ENCODE measurements at places on chromosomes 6 and 20.

DNA sequence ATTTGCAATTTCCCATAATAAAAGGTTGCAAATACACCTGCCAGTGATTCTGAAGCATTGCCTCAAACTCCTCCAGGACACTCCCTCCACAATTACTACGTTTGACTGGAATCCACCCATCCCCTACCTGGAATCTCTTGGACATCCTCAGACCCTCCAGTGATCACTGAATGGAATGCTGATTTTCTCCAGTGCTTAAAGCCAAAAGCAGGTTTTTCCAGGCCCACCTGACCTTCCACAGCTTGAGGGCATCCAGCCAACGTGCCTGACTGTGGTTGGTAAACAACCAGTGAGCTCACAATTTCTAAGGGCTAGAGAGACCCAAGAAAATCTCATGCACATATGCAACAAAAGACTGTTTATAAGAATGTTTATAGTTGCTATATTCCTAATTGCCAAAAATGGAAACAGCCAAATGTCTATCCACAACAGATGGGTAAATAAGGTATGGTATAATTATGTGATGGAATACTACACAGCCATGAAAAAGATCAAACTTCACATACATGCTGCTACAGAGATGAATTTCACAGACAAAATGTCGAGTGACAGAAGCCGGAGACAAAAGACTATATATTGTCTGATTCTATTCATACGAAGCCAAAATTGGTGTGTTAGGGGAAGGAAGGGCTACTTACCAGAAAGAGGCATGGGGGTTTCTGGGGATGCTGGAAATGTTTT lies 147.1 kb upstream of the RREB1 start:
- DNase-seq: no peak

GRCh38 chr6:40328386-40328985 lies 258.7 kb downstream of the LRFN2 start:
- peak; percentile 44 for DNase-seq

DNA sequence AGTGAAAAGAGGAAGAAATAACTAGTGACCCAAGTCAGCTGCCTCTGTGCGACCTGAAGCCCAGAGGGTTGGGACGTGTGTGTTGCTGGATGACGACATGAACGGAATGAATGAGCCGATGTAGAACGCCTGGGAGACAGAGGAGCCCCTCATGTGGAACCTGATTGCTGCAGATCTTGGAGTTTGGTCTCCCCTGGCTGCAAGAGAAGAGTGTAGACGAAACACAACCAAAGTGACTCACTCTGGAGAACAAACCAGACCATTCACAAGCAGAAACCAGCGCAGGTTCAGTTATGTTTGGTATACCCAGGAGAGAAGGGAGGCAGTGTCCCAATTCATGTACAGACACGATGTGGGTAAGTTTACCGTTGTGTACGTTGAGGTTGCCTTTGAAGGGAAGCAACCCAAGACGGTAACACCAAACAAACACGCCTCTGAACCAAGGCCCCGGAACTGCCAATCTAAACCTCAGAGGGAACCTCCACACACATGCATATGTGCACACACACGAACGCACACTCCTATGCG lies 265.9 kb downstream of the BMP7 start:
- DNase-seq: no peak

DNA sequence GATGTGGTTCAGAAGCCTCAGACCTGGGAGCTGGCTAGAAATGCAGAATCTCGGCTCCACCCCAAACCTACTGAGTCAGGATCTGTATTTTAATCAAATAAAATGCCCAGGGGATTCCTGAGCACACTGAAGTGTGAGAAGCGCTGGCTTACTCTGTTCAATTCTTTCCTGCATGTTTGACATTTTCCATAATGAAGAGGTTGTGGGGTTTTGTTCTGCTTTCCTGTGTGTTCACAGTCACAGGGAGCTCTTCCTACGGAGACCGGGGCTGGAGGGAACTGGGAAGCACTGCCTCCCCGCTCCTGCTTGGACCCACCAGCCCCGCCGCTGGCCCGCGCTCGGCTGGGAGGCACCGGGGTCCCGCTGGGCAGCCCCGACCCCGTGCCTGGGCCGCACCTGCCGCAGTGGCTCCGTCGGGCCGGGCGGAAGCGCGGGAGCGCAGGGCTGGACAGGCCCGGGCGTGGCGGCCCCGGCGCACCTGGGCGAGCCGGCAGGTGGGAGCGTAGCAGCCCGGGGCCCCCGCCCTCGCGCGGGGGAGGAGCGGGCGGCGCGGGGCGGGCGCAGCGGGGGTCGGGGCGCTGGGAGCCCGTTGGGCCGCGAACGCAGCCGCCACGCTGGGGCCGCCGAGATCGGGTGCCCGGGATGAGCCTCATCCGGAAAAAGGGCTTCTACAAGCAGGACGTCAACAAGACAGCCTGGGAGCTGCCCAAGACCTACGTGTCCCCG lies at the start of gene MAPK13:
Gene MAPK13, plus strand, starts transcription at position 573 of the 726 bp plus-strand sequence. Its CDS starts 70 bp downstream, at position 643.
- DNase-seq: peak; percentile 51
